ENCODE measurements at places on chromosomes 2 and 18.

DNA sequence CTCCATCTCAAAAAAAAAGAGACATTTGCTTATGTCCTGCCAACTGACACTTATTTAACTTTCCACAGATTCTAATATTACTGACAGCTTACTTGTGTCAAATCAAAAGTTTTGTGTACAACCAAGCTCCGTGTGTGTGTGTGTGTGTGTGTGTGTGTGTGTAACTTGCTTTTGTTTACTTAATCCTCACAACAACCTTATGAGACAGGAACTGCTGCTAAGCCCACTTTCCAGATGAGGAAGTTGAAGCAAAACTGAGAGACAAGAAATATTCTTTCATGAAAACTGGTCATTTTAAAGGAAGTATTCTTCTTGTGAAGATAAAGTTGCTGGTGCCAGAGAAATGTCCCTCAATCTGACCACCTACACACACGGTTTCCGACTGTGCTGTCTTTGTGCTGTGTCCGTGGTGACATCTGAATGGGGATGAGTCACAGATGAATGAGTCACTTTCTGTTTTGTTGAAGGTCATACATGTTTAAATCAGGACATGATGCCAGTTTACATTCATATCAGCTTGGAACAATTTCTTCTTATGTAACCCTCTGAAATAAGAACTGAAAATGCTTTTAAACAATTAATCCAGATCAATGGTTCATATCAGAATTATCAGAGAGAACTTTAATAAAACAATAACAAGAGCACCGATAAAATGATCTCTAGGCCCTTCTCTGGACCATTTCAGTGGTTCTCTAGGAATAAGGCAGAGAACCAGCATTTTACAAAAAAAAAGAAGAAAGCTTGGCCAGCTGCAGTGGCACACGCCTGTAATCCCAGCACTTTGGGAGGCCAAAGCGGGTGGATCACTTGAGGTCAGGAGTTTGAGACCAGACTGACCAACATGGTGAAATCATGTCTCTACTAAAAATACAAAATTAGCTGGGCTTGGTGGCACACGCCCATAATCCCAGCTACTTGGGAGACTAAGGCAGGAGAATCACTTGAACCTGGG is 95.5 kb downstream of the THNSL2 start:
- no peak for DNase-seq

- no peak for DNase-seq
Measured at GRCh38 chr2:187324631-187325030, 123.4 kb downstream of the CALCRL start.

DNA sequence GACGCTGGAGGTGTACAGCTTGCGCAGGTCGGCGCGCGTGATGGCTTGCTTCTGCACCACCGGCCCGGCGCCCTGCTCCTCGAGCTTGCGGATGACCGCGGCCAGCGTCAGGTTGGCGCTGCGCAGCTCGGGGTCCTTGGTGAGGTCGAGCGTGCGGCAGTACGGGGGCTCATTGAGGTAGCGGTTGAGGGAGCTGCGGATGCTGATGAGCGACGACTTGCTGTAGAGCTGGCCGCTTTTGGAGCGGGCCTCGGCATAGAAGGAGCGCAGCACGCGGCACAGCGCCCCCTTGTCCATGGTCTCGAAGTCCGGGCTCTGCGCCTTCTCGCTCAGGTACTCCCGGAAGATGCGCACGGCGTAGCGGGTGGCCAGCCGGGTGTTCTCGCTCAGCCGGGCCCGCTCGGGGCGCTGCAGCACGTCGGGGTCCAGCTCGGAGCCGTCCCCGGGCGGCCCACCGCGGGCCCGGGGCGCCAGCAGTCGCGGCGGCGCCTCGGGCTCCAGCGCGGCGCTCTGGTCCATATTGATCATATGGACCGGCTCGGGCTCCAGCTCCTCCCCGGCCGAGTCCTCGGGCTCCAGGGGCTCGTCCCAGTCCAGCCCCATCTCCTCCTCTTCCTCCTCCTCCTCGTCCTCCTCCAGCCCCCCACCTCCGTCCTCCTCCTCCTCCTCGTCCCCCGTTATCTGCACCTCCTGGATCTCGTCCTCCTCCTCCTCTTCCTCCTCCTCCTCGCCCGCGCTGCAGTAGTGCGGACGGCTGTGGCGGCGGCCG is 523 bp downstream of the KCTD1 start:
- peak; percentile 66 for DNase-seq

DNA sequence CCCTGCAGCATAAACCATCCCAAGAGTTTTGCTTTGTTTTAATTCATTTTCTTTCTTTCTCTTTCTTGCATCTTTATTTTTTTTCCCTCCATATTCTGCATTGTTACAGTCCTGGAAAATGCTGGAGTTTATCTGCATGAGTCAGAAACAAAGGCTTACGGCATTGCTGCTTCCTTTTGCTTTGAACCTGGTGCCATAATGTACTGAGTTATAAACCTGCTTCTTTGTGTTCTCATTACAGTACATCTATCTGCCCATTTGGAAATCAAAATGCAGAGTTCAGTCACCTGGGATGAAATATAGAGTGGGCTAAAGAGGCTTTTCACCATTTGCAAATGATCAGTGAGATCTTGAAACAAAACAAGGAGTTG is 1009.2 kb upstream of the FANCL start:
- DNase-seq, result no peak

DNA sequence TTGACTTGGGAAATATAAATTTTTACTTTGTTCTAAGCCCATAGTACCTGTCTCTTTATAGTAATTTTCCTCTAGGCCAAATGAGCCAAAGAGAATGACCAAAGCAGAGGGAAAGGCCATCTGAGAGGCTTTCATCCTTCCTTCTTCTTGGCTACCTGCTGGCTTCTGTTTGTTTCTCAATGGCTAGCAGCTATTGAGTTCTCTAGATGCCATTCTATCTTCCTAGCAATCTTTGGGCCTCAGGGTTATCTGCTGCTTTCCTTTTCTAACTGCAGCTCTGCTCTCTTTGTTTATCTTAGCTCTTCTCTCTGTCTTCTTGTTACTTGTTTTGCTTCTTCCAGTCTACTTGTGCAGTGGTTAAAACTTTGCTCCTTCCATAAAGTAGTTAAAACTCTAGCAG is 601.1 kb upstream of the NRXN1 start:
- no peak for DNase-seq

- peak; percentile 9 for DNase-seq
Measured at GRCh38 chr18:9334973-9335696, 562 bp downstream of the TWSG1 start.

GRCh38 chr2:15043336-15044058 is 411.0 kb downstream of the LRATD1 start:
- DNase-seq, result no peak

DNA sequence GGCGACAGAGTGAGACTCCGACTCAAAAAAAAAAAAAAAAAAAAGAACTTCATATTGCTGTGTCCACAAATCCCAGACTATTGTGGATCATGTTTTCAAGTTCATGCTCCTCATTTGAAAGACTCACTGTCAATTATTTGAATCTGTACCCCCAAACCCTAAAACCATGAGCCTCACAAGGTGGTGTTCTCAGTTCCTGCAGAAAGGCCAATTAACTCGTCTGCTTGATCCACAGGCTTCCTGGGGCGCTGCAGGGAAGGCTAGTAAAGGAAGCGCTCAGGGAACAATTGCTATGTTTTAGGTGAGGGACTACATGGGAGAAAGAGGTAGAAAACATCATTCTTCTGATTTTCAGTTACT is 396.8 kb upstream of the NETO1 start:
- DNase-seq, result no peak

DNA sequence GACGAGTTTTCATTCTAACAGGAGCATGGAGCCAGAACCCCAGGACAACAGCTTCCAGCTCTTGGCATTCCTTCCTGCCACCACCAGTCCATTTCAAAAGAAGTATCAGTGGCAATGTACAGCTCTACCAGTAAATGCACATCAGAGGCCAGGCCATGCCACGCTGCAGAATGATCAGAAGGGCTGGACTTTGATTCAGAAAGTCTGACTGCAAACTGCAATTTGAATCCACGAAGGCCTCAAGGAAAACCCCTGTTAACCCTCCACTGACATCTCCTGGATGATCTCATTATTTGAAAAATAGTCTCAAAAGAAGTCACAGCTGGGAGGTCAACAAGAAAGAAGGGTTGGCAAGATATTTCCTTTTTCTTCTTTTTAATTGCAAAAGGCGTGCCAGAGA is 119.2 kb downstream of the MYO5B start:
- no peak for DNase-seq

DNA sequence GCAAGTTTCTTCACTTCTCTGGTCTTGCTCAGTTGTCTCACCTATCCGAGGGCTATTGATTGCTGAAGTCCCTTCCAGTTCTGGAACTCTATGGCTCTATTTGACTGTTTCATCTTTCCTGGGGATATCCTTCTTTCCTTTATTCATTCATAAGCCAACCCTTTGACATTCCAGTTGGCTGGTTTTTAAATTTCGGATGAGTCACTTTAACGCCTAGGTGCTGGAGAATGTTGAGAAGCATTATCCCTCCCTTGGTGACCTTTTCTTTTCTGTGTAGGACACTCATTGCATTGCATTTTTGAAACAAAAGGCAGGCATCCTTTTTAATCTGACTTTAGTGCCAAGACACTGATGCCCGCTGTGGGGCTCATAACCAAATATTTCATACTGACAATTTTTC is 307.1 kb downstream of the TSN start:
- no peak for DNase-seq

DNA sequence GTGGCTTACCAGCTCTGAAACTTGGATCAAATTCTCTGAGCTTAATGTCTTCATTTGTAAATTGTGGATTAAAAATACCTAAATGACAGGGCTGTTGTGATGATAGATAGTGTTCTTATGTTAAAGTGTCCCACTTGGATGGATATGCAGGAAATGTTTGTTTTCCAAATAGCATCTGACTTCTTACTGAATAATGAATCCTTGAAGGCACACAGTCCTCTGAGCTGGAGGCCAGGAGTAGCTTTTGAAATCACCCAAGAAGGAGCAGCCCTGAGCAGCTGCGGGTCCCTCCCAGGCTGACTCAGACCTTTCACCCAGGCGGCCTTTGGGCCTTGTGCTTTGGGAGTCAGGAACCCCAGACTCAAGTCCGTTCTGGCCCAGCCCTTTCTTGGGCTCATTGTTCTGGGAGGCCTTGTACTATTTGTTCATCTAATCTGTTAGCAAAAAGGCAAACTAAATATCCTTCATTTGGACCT is 173.0 kb upstream of the GATA6 start:
- DNase-seq, result no peak

DNA sequence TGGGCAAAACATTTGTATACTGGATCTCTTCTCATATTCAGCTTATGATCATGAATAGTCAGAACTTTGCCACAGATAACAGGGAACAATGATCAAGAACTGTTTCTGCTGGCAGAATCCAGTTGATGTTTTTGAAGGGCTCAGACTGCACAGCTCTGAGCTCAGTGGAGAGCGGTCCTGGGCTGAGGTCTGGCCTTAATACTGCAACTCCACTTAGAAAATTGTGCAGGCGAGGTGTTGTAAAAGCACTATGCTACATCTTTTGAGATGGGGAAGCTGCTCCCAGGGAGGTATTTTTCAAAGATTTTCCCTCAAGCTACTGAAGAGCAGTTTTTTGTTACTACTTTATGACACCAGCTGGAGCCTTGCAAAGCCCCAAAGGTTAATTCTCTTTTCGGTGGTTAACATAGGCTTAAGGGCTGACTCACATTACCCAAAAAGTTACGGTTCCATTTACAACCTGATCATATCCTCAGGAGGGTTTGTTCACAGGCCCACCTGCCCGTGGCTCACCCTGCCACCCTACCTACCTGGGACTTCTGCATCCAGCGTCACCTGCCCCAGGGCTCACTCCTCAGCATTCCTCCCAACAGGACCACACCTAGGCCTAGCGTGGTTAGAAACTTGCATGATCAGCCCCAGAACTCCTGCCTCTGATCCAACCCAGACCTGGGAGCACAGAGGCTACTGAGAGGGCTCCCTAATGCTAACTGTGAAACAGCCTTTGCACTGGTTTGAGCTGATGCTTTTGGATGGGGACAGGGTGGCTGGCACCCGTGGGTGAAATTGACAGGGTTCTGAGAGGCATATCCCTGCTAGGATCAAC is 114.4 kb downstream of the NCK2 start:
- DNase-seq, result no peak

DNA sequence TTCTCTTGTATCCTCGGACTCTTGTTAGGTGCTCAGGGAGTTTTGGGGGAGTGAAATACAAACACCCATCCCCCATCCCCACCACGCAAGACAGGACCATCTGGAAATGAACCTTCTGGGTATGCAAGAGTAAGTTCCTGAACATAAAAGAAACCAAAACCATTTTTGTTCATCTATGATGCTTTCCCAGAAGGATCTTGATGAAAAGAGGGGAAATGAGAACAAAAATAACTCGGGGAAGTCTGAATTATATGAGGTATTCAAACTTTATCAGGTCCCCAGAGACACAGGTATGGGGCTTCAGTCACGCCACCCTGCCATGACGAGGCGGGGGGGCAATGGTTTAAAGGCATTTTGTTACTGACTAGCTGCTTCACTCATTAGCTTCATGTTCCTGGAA is 68.6 kb upstream of the DNMT3A start:
- no peak for DNase-seq

DNA sequence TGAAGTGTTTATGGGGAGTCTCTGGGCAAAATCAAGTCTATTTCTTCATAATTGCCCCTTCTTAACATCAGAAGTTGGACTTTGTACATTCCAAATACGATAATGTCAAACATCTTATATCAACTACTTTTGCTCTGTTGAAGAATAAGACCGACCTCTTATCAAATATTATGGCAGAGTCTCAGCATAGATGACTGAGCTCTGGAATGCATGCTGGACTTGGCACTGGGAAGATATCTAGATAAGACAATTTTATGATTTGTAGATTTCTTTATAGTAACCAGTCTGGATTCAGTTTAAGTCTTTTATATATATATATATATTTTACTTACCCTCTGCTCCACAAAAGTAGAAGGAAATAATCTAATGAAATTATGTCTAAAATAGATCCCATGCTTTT is 8.2 kb downstream of the APLF start:
- DNase-seq, result no peak

GRCh38 chr2:82282111-82282882 is 1977.7 kb upstream of the LRRTM1 start:
- DNase-seq, result no peak

DNA sequence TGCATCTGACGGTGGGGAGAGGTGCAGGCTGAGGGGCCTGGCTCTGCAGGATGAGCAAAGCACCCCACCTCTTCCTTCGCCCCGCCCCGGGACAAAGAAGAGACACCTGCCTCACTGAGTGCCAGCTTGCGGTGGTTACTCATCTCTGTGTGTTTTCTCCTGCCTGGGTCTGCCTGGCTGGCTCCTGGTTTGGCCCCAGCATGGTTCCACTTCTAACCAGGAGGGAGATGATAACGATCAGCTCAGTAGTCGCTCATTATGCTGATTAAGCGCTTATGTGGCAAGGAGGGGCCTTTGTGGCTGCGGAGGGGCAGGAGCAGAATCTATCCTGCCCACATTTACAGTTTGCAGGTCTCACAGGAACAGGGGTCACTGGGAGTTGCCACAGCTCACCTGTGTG is 68.7 kb upstream of the EDAR start:
- DNase-seq, result no peak
